ENCODE measurements at places on chromosomes 2 and 18.

DNA sequence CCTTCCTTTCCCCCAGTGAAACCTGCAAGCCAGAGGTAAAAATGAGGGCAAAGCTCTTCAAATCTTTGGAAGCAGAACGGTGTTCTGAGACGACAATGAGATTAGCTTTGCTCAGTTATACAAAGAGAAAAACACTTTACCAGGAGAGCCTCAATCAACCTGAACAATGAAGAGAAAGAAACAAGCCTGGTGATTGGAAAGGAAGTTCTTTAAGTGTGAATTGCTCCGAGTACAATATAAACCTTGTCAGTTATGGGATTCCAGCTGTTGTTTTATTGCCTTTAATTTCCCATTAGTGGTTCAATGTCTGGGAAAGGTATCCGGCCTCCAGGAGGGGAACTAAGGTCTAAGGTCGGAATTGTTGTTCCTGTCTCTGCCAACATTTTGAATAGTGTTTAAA is 901.6 kb downstream of the EPHA4 start:
- peak; percentile 84 for DNase-seq

DNA sequence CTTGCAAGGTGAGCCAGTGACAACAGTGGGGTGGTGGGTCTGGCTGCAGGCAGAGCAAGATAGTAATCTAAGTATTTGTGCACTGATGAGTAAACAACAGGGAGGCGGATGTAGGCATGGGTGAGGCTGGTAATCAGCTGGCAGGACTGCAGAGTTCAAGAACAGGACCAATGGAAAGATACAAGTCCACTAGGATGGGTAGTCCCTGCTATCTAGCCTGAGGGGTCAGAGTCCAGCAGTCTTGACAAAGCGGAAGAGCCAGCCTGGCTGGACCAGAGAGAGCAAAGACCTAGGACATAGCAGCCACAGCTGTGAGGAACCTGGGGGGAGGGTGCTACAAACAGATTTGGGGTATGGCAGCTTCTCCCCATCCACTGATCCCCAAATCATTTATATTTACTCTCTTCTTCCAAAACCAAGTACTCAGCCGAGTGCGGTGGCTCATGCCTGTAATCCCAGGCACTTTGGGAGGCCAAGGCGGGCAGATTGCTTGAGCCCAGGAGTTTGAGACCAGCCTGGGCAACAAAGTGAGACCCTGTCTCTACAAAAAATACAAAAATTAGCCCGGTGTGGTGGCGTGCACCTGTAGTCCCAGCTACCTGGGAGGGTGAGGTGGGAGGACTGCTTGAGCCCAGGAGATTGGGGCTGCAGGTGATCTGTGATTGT is 25.9 kb downstream of the VIL1 start:
- DNase-seq = no peak

DNA sequence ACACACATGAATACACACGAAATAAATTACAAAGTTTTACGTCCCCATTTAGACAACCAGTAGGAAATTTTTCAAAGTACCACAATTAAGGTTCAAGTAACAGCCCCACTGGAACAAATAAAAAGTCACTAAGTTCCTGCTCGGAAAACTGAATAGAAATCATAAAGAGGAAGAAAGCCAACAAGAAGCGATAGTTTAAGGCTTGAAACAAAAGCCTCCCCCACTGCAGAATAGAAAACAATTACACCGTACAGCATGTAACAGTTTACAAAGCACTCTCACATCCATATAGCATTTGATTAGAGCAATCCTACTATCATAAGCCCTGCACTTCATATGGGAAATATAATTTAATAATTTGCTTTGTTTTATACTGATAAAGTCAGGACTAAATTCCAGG is 15.5 kb downstream of the KLF7 start:
- no peak for DNase-seq

DNA sequence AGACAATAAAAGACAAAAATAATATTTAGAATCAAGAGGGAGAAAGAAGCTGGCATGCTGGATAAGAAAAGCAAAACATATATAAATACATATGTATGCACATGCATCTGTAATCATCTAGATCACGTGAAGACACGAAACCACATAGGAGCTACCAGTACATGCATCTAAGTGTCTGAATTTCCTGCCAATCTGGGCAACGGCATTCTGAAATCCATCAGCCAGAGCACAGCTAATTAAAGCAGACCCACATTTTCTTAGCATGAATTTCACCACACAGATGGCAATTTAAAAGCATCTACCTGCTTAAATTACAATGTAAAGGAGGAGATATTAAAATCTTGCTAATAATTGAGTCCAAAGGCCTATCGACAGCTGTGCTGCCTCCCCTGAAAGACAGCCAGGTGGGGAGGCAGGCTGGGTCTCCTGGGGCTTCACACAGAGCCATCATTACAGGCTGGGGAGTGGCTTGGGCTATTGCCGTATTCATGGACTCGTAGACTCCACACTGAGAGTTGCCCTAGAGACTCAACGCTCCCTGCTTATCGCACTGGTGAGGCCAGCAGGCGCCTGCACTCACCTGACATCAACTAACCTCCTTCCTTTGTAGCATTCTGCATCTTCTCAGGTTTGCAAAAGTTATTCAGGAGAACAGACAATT is 272.5 kb upstream of the PXDN start:
- peak; percentile 91 for DNase-seq

- no peak for DNase-seq
Measured at GRCh38 chr2:73091164-73091563, 19.7 kb upstream of the SFXN5 start.

DNA sequence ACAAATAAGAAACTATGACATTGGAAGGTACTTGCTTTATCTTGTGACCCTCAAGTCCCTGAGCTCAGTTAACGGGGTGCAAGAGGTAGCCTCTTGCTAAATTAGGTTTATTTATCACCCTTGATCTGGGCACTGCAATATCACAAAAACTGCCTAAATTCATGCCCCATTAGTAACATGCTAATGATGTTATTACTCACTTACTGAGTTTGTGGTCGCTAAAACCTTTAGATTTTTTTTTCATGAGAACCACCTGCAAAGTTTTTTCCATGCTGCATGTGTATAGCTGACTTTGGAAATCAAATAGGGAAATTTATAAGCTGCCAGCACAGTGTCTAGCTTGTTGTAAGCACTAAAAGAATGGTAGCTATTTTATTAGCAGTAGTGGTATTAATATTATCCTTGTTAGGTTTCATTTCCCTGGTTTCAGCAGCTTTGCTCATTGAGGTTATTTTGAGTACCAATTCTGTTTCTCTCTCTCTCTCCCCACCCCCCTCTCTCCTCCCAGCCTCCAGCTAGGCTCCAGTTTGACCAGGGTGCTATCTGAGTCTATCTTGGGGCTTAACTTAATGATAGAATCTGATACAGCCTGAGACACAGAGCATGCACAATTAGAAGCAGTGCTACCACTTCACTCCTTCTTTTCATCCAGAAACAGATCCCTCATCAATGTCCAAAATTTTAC is 88.7 kb upstream of the ATP8B1 start:
- no peak for DNase-seq

DNA sequence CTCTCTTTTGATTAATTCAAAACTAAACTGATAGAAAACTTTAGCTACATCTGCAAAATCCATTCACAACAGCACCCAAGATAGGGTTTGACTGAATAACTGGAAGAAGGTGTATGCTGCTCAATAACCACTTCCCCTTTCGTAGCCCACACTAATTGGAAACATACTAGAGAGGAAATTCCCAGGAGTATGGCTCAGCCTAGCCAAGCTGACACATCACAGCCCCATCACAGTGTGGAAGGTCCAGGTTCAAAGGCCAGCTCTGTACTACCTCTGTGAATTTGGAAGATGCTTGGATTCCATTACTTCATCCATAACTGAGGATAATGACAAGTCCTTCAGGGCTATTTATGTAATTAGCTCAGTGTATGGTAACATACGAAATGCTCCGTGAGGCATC is 185.4 kb downstream of the FBXO15 start:
- no peak for DNase-seq

DNA sequence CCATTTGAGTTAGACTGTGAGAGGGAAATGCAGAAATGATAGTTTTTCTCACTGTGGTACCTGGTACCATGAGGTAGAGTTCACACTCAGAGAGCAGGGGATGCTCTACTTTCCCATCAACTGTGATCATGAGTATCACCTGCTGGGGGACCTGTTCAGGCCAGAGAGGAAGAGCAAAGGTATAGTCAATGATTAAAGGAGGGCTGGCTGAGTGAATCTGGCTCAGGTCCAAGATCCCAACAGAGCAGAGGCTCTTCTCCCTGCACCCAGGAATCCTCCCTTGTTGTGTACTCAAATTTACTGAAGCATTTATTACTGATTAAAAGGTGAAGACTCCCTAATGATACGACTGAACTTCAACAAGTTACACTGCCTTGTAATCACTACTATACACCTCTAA is 104.6 kb upstream of the CHRNA1 start:
- DNase-seq = peak; percentile 64

DNA sequence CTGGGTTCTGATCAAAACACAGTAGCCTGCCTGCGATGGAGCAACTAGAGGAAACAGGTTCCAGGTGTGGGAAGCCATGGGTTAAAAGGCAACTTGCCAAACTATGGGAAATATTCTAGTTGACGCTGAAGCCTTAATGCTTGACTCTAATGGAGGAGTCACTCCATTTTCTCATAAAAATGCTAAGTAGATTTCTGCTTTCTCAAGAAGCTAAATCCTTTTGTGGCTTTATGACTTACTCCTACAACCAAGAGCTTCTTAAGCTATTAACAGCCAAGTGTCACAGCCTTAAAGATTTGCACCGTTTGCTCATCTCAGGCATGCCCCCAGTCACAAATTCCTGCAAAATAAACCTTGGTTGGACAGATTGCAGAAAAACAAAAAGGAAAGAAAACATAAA is 25.2 kb downstream of the ANKRD44 start:
- DNase-seq = no peak

Data from NCI-H345 (cell line).